ENCODE measurements at places on chromosomes 3 and 15.

- DNase-seq: no peak
These were observed 320.3 kb upstream of the SATB1 start for GRCh38 chr3:18745472-18745871.

- no peak for DNase-seq
These were observed 529.9 kb upstream of the ROBO1 start for GRCh38 chr3:80297720-80298119.

DNA sequence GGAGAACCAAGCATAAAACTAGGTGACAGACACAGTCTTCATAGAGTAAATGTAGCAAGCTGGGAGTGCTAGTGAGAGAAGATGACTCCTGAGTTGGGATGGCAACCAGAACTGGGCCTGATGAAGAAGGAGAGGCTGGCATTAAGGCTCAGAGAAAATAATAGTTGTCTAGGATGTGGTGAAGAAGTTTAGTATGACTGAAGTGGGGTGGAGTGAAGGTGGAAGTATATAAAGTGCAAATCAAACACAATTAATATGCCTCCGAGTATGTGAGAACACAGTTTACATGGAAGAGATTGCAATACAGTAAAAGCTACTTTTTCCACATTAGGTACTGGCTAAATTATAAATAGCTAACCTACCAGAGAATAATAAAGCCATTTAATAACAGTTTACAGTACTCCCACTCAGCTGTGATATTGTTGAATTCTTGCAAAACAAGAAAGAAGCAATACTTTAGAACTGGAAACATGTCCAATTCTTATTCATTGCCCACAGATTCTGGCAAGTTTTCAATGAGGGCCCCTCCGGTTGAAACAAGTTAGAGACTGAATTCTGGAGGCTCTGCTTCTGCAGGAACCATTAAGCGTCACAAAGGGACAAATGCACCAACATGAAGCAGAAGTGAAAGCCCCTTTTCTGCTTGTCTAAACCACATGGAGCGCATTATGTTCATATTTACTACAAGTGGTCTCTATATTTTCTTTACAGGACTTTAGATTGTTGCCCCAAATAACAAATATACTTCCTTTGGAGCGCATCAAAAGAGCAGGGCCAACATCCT lies 243.7 kb downstream of the SLC9A9 start:
- DNase-seq: no peak

GRCh38 chr3:138945709-138946662 lies 951 bp downstream of the FOXL2 start:
- no peak for DNase-seq

DNA sequence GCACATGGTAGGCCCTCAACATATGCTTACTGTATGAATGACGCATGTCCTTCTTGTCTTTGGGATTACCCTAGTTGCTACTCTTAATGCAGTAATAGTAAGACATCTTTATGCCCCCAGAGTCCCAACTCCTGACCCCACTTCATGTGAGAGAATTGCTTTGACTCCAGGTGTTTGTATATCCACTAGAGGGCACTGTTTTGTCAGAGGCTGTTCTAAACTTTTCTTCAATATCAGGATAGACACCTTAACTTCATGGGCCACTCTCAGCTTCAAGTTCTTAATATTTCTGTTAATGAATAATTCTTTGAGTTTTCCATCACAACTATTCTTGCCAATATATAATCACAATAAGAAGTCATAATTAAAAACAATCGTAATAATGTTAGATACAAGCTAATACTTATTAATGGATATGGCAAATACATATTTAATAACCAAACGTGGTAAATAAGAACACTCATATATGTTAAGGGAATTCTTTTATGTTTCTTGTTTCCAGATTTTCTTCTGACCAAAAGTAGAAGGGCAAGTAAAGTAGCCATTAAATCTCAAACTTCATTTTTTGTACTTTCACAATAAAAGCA lies 337.2 kb upstream of the DNAJC19 start:
- no peak for DNase-seq

- no peak for DNase-seq
These were observed 15.3 kb downstream of the ACP3 start for GRCh38 chr3:132332508-132332907.

DNA sequence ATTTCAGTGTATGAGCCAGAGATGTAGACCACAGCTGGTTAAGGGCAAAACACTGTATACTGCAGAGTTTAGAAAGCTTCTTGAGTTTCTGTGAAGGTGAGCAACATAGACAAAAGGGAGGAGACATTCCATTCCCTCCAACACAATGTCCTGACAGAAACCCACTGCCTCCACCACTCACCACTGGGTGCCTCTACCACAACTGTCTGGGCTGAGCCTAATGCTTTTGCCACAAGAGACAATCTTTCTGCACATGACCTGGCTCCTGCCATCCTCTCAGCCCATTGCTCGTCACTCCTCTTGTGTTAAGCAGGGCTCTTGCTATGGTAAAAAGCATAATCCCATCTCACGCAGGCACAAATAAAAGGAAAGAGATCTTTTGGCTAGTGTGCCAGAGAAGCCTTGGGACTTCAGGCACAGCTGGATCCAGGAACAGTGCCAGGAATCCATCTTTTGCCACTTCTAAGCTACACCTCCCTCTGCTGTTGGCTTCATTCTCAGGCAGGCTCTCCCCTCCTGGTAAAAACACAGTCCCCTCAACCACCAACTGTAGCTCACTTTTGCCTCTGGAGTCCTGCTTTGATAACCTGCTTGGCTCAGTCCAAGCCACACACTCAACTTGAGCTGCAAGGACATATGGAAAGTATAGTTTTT lies 140.6 kb upstream of the PRR20G start:
- DNase-seq: no peak

DNA sequence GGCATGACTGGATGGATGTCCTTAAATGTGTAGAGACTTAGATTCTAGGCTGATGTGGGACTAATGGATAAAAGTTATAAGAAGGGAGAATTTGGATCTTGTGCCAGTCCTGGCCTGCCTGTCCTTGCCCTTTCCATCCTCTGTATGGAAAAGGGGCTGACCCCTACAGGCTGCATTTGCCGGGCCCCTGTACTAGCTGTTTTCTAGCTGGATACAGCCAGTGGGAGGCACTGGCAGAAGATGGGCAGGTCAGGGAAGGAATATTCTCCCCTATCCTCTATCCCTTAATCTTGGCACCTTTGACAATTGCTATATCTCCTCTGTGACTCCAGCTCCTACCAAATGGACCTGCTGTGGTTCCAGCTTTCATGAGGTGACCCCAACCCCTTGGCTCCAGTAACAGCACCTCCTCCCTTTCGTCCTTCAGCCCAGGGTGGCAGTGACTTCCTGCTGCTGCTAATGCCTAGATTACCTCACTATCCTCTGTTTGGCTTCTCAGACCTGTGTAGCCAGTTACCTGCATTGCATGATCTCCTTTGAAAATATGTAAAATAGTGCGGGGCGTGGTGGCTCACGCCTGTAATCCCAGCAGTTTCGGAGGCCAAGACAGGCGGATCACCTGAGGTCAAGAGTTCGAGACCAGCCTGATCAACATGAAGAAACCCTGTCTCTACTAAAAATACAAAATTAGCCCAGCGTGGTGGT lies 6.2 kb upstream of the TNFAIP8L3 start:
- DNase-seq: no peak

GRCh38 chr3:169172535-169172934 lies 491.0 kb downstream of the MECOM start:
- DNase-seq: no peak

- no peak for DNase-seq
These were observed 21.6 kb upstream of the MOBP start for GRCh38 chr3:39445927-39446326.

- DNase-seq: no peak
These were observed 121.6 kb downstream of the SUCNR1 start for GRCh38 chr3:151995091-151995490.

DNA sequence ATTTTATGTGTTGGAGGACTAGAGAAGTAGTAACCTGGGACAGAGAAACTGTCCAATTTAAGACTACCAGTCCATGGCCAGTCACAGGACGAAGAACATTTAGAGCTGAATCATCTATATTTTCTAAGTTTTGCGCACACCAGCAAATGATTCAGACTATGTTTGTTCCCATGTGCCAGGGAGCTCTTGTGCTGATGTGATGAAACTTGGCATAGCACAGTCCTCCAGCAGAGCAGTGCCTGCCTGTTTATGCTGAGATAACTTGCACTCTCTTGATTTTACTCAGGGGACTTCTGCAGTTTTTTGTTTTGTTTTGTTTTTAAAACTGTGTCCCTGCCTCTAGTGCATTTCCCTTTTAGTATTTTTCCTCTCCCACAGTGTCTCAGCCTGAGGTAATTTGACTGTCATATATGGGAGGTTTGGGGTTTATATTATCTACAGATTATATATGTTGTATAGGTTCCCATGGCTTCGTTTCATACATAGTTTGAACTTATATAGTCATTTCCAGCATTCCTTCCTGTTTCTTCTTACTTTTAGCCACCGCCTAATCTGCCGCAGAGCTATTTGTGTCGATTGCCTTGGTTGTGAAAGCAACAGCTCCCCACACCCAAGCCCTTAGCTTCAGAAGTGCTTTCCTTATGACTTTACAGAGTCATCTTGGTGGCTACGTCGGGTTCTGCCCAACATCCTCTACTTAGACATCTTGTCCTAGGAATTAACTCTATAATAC lies 45.5 kb downstream of the PPM1L start:
- DNase-seq: no peak

GRCh38 chr3:71791634-71792033 lies 6.7 kb upstream of the PROK2 start:
- DNase-seq: no peak

DNA sequence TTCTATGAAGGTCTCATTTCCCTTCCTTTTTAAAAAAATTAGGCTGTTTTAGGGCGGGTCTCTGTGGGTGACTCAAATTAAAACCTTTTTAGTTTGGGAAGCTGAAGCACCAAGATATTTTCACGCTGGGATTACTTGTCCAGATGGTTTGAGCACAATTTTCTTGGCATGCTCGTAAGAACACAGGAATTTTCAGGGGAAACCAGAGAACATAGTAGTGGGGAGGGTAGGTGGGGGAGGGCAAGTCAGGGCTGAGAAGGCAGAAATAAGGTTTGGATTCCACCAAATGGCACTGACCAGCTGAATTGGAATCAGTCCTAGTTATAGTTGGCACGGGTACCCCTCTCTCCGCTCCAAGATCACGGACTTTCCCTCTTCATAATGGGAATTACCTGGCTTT lies 97.3 kb upstream of the LRIG1 start:
- no peak for DNase-seq

All from right renal pelvis (tissue), 4 donors.